ENCODE measurements at places on chromosomes 6 and 20.

GRCh38 chr20:15547119-15547518, 1026.1 kb downstream of the KIF16B start:
- H3K36me3 ChIP-seq: no peaks in the 10 kb centered on the region
- no peak overlapping the region for H3K27ac ChIP-seq
- H3K27me3 ChIP-seq: no peaks in the 10 kb centered on the region
- H3K4me3 ChIP-seq: no peak overlapping the region
- no peaks in the 10 kb centered on the region for H3K4me1 ChIP-seq

DNA sequence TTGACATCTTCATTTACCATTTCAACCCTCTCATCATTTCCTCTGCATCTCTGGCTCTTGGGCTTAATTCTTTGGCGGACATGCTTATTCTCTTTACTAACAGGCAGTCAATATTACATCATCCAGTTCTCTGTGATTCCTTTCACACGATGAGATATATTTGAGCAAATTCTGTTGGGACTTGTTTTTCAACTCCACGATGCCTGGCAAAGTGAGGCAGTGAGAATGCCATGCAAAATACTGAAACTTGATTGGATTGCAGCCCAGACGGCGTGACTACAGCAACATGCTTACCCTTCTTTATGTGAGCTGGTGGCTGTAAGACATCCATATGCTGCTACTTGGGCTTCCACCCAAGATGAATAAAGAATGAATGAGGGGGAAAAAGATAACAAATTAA, 101.7 kb upstream of the SPACA1 start:
- H3K27me3 ChIP-seq: peaks cover 52% of the 10 kb centered on the region
- H3K4me1 ChIP-seq: peaks cover 6% of the 10 kb centered on the region
- H3K36me3 ChIP-seq: peaks cover 3% of the 10 kb centered on the region
- no peak for DNase-seq

DNA sequence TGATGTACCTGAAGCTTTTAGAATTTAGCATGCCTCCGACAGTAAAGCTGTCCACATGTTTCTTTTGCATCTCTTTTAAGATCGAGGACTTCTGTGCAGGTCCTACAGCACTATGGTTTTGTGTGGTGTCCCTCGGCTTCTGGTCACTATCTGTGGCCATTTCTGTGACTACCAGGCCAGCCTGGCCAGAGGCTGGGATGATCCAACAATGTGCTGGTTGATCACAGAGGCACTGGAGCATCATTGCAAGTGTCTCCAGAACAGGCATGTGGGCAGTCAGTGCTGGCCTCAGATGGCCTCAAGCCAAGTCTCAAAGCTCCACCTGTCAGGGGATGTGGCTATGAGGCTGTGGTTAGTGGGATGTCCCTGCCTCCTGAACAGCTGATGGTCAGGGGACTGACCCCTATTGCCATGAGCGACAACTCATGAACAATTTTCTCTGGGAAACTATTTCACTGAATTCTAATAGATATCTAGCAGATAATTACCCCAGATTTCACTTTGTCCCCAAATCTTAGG, 136.6 kb downstream of the SYNDIG1 start:
- H3K27me3 ChIP-seq: peaks cover 14% of the 10 kb centered on the region
- no peak for DNase-seq
- H3K27ac ChIP-seq: no peak overlapping the region
- no peak overlapping the region for H3K4me3 ChIP-seq
- H3K36me3 ChIP-seq: no peaks in the 10 kb centered on the region

DNA sequence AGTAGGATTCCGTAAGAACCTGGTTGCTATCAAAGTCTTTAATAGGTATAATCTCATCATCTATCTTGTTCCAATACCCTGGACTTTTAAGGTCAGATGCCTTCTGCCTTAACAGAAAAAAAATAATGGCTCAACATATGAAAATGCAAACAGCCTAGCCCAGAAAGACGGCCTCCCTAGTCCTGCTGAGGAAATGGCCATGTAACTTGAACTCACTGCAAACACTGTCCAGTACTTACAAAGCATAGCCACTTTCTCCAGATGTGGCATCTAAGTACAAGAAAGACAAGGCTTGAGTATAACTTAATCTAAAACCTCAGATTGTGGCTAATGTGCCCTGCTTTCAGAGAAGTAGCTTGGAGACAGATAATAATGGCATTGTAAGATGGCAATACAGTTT, 26.5 kb downstream of the FASTKD5 start:
- H3K36me3 ChIP-seq: peaks cover 1% of the 10 kb centered on the region
- no peak overlapping the region for H3K27ac ChIP-seq
- DNase-seq: no peak
- peaks cover 9% of the 10 kb centered on the region for H3K4me1 ChIP-seq
- H3K27me3 ChIP-seq: no peaks in the 10 kb centered on the region
- no peak overlapping the region for H3K4me3 ChIP-seq

GRCh38 chr6:15338476-15338875, 92.6 kb downstream of the JARID2 start:
- H3K36me3 ChIP-seq: peaks cover 3% of the 10 kb centered on the region
- H3K4me1 ChIP-seq: peaks cover 74% of the 10 kb centered on the region
- DNase-seq: no peak
- no peak overlapping the region for H3K4me3 ChIP-seq

All from central memory CD8-positive, alpha-beta T cell (primary cell).